Esophagus mucosa (tissue), 1 donor: ENCODE measurements at places on chromosomes 3 and 15.

DNA sequence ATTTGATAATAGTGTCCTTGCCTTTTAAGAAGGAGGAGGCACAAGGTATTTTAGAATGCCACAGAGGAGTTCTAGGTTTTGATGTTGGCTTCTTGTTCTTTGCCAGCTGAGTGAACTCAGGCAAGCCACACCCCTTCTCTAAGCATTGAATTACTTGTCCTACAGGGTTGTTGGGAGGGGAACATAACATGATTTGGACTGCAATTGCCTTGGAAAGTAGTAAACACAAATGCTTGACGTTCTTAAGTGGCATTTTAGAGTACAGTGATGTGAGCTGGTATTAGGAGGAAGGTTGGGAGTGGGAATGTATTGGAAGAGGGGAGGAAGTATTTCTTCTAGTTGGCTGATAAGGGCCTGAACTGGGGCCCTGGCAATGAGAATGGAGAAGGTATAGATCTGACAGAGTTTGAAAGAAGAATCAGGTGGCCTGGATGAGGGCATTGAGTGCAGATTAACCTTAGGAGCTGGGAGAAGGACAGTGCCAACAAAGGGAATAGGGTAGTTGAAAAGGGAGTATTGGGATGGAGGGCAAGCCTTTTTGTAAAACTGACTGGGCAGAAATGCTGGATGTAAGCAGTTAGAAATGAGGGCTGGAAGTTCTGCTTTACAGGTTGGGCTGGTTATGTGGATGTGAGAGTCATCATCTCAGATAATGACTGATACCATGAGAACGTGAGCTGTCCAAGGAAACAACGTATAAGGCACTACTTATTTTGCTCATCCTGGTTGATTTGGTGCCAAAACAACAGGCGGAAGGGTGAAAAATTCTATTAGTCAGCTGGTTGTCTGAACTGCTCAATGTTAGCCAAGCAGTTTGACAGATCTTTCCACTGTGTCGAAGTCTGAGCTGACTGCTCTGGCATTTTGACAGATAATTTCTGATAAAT is 16.7 kb downstream of the KAT2B start:
- ATAC-seq, result peak; percentile 95

DNA sequence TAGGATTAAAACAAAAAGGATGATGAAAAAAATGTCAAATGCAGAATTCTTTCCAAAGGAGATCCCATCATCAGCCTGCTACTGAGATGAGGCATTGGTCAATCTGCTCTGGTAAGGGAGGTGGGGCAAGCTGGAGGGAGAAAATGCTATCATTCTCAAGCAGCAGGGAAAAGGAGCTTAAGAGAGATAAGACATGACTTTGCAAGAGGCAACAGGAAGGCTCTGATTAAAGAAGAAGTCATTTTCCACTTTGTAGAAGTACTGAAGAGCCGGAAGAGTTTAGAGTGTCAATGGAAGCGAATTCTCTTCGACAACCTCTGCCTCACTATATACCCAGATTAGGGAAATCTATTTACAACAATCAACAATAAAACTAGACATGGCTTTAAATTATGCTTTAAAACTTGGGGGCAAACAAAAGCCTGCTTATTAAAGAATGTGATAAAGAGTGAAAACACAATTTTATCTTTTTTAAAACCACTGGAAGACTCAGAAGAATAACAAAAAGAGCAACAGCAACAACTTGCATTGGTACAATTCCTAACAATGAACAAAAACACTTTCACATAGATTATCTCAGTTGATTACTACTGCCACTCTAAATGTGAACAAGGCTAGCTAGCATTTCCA is 81.8 kb upstream of the NANOGP8 start:
- ATAC-seq, result no peak

DNA sequence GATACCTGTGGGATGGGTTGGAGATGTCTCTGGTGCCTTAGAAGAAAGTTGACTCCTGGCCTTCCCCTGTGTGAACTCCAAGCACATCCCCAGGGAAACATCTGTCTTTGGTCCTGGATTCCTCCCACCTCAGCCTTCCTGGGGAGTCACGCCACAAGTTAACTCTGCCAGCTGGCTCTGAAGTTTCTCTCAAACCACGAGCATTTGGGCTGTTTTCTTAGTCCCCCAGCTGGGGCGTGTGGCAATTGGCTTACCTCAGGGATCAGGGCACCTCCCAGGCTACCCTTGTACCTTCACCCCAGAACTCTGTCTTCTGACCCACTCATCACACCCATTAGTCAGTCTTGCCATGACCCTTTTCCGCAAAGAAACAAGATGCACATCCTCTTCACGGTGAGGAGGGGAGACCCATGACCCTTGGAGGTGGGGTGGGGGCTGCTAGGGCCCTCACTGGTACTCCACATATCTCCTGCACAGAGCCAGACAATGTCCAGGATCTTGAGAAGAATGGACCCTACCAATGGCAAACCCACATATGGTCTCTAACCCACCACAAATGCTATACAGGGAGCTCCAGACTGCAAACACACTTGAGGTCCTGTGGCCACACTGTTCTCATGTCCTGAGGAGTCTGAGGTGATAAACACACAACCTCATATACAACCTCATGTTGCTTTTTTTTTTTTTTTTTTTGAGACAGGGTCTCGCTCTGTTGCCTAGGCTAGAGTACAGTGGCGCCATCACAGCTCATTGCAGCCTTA is 3.9 kb downstream of the NEIL1 start:
- no peak for ATAC-seq

- ATAC-seq, result no peak
Observed at GRCh38 chr3:32046102-32046501, 60.3 kb upstream of the GPD1L start.

DNA sequence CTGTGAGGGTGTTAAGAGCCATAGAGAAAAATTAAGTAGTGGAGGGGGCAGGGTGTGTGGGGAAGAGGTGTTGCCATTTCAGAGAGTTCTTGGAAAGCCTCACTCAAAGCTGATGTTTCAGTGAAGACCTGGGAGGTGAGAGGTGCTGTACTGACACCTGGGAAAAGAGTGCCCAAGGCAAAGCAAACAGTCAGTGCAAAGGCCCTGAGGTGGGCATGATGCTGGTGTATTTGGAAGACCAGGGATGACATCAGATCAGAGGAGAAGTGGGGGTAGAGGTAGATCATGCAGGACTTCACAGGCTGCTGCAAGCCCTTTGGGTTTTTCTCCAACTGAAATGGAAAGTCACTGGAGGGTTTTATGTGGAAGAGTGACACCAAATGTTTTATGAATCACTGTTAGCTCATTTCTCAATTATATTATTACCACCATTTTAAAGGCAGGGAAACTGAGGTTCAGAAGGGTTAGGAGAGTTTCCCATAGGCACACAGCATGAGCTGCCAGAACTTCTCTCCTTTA is 42.8 kb upstream of the SMAD3 start:
- no peak for ATAC-seq
